ENCODE measurements at places on chromosomes 12 and 14. TPM values are rescaled to one million over a fixed set of nuclear protein-coding genes. Genes with fewer than 3 reads are reported as not detected.

GRCh38 chr14:68404146-68404527 is 388.7 kb downstream of the ZFP36L1 start:
- peaks cover 22% of the 10 kb centered on the region for H3K4me1 ChIP-seq
- H3K27ac ChIP-seq = no peak overlapping the region
- no peaks in the 10 kb centered on the region for H3K27me3 ChIP-seq
- DNase-seq = no peak
- H3K4me3 ChIP-seq = no peak overlapping the region
- H3K36me3 ChIP-seq = no peaks in the 10 kb centered on the region

Gene PTCSC3
- total RNA-seq = not detected

- H3K27ac ChIP-seq = no peak overlapping the region
- peaks cover 20% of the 10 kb centered on the region for H3K4me1 ChIP-seq
- DNase-seq = no peak
Measured at GRCh38 chr12:52865090-52865944, 16.5 kb upstream of the KRT78 start.

Gene OR4E2
- total RNA-seq = not detected

- DNase-seq = no peak
- H3K4me3 ChIP-seq = no peak overlapping the region
- no peak overlapping the region for H3K27ac ChIP-seq
- no peaks in the 10 kb centered on the region for H3K36me3 ChIP-seq
- no peaks in the 10 kb centered on the region for H3K27me3 ChIP-seq
Measured at GRCh38 chr12:105600911-105601545, 270.5 kb downstream of the C12orf75 start.
